ENCODE measurements at places on chromosomes 1 and 21.

DNA sequence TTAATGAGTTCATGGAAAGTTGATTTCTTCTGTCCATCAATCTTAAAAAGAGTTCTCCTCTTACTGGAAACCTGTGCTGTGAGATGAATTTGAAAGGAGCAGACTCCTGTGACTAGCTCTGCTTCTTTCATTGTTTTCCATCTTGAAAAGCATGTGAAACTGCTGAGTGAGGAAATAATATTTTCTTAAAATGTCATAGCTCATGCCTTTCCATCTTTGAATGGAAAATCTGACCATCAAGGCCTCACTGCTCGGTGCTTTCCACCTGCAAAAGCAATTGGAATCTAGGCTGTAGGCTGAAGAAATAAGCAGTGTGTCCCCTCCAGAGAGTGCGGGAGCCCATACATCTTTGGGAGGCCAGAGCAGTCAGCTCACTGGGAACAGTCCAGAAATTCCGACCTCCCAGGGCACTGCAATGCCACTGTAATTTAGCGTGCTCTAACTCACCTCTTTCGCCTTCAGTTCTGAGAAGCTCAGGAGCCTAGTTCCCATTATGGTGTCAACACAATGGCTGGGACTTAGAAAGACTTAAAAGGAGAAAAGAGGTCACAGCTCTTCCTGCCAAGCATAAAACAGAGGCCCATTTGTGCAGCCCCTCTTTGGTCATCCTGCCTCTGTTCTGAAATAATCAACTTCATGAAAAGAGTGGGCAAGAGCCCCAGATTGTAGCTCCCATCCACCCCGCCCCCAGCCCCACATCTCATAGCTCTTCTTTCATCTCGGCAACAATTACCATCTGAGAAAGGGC is 50.4 kb upstream of the F3 start:
- DNase-seq = no peak

DNA sequence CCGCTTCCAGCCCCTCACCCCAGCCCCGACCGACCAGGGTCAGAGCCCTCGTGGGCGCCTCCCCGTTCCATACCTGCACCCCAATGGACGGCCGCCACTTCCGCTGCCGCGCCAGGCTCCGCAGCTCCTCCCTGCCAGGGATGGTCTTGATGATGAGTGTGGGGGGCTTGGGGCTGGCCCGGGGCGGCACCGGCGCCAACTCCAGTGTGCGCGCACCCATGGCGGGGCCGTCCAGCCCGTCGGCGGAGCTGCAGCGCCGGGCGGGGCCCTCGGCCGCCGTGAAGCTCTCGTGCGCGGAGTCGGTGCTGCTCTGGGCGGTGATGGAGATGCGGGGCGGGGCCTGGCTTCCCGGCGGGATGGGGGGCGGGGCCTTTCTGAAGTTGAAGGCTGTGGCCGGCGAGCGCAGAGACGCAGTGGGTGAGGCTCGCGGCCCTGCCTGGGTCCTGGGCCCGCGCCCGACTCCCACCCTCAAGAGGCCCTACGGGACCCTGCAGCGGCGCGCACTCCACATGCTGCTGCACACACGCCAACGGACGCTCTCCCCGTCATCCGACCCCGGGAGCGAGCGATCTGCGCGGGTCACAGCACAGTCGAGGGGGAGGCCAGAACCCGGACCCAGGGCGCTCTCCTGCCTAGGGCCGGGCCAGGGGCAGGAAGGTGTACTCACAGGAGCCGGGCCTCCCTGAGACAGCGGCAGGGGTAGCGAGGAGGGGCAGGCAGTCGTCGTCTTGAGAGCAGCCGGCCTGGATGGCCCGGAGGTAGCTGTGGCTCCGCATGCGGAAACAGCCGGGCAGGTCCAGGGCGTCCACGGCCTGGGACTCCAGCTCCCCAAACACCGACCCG is 26.1 kb upstream of the SMIM12 start:
- DNase-seq = no peak

- no peak for DNase-seq
These were observed 131.9 kb upstream of the NFIA start for GRCh38 chr1:60950224-60951063.

DNA sequence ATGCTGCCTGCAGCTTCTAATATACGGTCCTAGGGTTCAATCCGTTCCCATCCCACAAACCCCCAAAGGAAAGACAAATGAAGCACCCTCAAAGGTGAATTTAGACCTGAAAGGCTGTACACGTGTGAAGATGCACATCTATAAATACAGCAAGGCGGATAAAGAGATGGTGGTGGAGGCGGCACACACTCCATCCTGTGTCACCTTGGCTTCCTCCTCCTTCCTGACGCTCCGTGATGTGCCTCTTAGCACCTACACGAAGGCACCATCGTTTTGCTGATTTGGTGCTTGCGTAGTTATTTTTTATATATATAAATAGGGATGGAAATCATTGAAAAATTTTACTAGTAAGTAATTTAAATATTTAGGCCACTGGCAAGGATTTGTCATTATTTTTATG is 359.4 kb downstream of the NPHP4 start:
- DNase-seq = no peak

DNA sequence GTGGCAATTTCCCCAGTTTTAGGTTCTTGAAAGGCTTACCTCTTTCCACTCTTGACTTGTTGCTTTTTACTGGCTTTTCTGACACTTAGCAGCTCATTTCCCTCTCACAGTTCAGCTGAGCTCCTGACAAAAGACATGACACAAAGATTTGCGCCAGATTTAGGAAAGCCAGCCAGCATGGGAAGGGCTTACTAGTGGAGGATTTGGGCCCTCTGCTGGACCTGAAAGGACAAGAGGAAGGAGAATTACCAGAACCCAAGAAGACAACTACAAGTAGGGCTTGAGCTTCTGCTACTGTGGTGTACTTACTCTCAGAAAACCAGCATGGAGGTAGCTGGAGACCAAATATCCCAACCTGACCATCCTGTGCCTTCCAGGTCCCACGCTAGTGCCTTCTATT is 784.5 kb downstream of the BRINP3 start:
- DNase-seq = no peak

DNA sequence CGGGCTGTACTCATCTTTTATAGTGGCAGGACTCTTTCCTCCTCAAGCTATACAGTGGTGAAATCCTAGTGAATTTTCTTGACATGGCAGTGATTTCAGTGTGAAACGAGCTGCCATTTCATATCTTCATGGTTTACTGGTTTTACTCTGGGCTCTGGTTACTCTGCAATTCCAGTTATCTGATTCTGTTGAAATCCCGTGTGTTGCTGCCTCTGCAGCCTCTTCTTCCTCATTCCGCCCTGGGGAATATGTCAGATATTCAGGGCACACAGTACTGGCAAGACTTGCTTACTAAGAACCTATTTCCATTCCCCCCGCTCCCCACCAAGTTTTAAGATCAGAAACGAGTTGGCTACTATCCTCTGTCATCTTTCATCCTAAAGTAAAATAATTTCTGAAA is 7.9 kb upstream of the OR2B11 start:
- no peak for DNase-seq

GRCh38 chr1:205920861-205921569 is 22.2 kb downstream of the SLC26A9 start:
- DNase-seq = no peak

- DNase-seq = no peak
These were observed 889.6 kb upstream of the ADGRL4 start for GRCh38 chr1:79896140-79896539.

GRCh38 chr1:214540324-214540723 is 11.1 kb downstream of the PTPN14 start:
- DNase-seq = no peak

GRCh38 chr1:208159555-208160258 is 84.5 kb downstream of the PLXNA2 start:
- DNase-seq = no peak

DNA sequence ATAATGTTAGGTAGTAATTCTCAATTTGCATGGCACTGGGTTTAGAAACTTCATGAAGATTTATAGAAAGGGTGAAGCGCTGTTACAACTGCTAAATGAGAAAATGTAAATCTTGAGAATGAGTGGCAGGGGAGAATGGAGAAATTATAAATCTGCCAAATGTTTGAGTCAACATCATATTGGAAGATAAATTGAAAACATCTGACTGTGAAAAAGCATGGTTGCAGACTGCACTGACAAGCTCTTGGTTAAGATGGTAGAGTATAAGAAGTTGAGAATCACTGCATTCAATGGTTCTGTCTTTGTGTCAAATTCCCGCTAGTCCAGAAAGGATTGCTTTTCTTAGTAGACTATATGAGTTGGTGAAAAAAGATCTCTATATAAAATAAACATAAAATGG is 113.3 kb upstream of the DUSP10 start:
- DNase-seq = no peak

- no peak for DNase-seq
These were observed 84.3 kb upstream of the ARHGAP29 start for GRCh38 chr1:94321662-94322061.

GRCh38 chr1:219988387-219988786 is 57.9 kb downstream of the EPRS1 start:
- DNase-seq = no peak

- DNase-seq = no peak
These were observed 57.3 kb upstream of the ZNF648 start for GRCh38 chr1:182118851-182119250.

GRCh38 chr1:107326824-107327445 is 186.1 kb downstream of the NTNG1 start:
- no peak for DNase-seq

- no peak for DNase-seq
These were observed 482.8 kb downstream of the DISC1 start for GRCh38 chr1:232109391-232109790.

- DNase-seq = no peak
These were observed 9.7 kb upstream of the THEM4 start for GRCh38 chr1:151918819-151919610.

DNA sequence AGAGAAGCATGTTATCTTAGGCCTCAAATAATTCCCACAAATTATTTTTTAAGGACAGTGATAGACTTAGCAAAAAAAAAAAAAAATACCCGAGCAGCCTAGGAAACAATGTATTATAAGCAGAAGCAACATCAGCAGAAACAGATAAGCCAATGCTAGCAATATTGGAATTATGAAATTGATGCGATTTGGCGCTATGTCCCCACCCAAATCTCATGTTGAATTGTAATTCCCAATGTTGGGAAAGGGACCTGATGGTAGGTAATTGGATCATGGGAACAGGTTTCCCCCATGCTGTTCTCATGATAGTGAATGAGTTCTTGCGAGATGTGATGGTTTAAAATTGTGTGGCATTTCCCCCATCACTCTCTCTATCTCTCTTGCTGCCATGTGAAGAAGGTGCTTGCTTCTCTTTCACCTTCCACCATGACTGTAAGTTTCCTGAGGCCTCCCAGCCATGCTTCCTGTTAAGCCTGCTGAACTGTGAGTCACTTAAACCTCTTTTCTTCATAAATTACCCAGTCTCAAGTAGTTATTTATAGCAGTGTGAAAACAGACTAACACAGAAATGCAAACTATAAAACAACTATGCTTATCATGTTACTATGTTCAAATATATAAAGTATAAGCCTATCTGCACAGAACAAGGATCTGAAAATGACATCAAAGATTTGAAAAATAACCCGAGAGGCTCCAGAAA is 75.6 kb upstream of the HIVEP3 start:
- DNase-seq = no peak

DNA sequence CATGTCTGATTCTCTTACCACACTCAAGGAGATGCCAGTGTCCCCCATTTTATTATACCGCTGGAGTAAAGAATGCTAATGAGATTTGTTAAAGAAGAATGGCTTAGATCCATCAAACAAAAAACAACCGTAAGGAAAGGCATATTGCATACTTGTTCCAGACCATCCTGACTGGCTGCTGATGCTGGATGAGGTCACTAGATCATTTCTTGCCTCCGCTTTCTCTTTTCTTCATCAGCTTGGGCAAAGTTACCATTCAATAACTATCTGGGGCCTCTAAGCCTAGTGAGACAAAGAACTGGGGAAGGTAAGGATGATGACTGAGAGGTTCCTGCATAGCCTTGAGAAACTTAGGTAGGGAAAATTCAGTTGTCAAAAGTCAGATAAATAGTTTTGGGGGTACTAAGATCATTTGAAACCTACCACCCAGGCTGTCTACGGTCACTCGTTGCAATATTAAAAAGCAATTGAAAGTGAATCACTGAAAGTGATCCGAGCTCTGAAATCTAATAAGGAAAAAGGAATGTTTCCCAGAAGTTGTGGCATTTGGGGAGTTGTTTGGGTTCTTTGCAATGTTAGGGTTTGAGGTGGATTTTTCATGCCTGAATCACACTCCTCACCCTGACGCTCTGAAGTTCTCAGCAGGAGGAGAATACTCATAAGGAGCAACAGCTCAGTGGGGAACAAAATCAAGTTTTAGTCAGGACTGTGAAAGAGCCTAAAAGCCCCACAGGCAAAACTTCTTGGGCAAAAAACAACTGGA is 176.8 kb downstream of the HHIPL2 start:
- DNase-seq = no peak
